ENCODE measurements at places on chromosomes 7 and 10.

GRCh38 chr10:71218046-71218650, 5.8 kb downstream of the UNC5B start:
- DNase-seq: no peak

- DNase-seq: no peak
Observed at GRCh38 chr7:141072548-141073172, 1.2 kb upstream of the TMEM178B start.

DNA sequence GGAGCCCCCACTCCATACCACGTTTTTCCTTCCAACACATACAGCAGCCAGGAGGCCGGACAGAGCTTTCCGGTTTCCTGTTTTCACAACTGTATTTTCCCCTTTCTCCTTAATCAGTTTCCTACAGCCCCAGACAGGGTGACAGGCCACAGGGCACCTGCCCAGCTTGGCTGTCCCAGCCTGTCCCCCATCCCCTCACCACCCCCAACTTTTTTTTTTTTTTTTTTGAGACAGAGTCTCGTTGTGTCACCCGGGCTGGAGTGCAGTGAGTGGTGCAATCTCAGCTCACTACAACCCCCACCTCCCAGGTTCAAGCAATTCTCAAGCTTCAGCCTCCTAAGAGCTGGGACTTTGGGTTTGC, 10.3 kb upstream of the HSPB1 start:
- DNase-seq: no peak

DNA sequence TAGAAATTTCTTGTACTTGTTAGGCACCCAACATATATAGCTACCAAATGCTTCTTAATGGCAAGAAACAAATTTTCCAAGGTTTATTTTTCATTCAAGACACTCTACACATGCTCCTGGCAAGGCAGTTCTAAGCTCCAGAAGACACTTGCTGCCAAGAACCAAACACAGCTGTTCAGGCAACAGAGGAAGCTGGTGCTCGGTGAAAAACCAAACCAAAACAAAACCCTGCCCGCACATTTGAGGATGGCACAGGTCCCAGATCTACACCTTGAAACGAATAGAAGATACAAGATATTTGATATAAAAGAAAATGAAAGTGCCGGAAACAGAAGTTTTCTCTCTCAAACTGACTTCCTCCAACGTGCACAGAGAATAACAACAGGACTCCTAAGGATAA, 4.9 kb upstream of the DNTT start:
- no peak for DNase-seq

DNA sequence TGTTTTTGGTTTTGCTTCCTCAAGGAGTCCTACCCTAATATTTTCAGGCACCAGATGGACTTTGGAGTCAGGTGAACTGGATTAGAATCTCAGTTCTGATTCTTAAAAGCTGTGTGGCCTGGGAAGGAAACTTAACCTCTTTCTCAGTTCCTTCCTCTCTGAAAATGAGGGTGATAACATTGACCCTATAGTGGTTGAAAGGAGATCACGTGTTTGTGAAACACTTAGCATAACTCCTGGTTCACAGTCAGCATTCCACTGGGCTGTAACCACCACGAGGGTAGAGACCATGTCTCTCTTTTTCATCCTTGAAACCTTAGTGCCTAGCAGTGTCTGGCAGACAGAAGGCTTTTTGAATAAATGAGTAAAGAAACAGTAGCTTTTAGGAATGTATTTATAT, 16.7 kb downstream of the LSMEM1 start:
- no peak for DNase-seq

DNA sequence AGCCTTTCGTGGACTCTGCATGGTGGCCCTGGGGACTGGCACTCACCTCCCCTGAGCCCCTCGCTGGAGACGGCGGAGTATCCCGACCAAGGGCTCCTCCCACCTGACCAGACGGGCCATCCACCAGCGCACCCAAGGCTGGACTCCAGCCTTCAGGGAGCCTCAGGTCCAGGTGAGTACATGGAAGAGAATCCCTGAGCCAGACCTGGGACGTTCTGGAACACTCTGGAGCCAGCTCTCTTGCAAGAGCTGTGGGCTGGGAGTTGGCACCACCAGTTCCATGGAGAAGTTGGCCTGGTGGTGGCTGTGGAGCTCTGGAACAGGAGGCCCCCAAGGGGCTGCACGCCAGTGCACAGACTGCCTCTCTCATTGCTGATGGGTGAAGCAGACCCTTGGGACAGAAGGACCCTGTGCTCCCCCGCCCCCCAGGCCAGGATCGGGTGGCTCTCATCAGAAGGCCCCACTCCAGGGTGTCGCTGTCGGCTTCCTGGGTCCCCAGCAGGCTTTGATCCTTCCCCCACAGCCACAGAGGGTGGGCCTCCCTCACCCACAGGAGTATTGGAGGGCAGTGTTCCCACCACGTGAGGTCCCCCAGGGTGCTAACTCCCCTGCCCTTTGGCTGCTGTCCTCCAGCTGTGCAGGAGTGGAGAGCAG, 189.9 kb downstream of the EBF3 start:
- no peak for DNase-seq

DNA sequence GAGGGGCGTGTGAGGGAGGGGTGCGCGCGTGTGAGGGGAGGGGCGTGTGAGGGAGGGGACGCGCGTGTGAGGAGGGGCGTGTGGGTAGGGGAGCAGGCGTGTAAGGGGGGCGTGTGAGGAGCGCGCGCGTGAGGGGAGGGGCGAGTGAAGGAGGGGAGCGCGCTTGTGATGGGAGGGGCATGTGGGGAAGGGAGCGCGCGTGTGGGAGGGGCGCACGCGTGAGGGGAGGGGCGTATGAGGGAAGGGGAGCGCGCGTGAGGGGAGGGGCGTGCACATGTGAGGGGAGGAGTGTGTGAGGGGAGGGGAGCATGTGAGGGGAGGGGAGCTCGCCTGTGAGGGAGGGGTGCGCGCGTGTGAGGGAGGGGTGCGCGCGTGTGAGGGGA, 19.1 kb downstream of the MXI1 start:
- no peak for DNase-seq

DNA sequence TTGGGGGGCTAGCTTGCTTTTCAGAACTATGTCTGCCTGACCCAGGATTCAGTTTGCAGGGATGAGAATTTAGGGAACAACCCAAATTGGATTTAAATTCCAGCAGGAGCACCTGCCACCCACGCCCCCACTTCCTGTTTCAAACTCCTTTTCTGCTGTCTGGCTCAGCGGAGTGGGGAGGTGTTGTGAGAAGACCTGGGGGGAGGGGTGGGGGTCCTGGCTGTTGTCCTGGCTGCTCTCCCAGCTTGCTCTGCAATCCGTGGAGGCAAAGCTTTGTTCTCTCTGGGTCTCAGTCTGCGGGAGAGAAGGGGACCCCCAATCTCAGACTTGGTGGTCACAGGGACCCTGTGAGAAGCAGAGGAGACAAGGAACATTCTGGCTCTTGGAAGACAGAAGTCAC, 799 bp downstream of the KCNK18 start:
- DNase-seq: no peak

DNA sequence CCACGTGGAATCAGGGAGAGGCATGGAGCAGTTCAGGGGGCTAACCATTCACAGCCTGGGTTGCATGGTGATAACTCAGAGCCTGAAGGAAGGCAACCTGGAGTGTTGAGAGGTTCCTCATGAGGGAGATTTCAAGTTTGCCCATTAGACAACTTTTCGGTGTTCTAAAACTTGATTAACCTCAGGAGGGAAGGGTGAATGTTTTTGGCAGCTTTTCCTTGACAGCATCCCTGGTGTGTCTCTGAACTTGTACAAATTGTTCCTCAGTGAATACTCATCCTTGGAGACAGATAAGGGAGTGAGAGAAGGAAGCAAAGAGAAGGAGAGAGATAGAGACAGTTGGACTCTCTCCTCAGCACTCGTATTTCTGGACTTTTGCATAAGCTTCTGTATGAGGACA, at the start of gene OR9A4:
TSS of gene OR9A4 (plus strand) at position 301 of the 400 bp plus-strand sequence. CDS start 2,477 bp downstream, outside the sequence.
- no peak for DNase-seq

GRCh38 chr7:44760034-44760580, 11.5 kb downstream of the ZMIZ2 start:
- DNase-seq: no peak

DNA sequence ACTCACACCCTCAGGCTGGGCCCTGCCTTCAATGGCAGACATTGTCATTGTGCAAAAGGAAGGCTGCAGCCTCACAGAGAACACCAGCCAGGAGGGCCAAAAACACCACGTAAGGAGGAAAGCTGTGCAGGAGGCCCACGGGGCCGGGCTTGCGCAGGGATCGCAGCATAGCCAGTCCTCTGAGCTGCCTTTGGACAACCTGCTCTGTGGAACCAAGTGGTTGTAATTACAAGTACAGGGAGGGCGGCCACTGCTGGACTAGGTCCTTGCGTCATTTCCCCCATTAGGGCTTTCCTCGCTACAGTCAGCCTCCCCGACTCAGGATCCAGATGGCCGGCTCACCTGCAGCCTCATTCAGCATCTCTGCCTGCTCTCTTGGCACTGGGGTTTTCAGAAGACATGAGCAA, 66.9 kb downstream of the FAM53B start:
- DNase-seq: no peak

DNA sequence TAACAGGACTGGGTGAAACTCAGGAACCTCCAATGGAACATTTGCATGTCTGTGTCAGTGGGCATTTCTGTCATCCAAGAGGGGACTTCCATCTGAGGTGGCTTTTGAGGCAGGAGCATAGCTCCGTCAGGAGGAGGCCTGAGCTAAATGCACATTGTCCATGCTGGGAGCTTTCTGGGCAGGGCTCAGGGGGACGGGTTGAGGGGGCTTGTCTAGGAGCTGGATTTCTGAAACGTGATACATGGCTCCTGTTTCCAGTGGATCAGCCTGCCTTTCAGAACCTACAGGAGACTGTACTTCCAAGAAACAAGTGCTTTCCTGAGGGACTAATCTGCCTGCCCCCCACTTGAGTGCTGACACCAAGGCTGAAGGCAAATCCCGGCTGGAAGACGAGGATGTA, 40.5 kb upstream of the GDF10 start:
- no peak for DNase-seq

DNA sequence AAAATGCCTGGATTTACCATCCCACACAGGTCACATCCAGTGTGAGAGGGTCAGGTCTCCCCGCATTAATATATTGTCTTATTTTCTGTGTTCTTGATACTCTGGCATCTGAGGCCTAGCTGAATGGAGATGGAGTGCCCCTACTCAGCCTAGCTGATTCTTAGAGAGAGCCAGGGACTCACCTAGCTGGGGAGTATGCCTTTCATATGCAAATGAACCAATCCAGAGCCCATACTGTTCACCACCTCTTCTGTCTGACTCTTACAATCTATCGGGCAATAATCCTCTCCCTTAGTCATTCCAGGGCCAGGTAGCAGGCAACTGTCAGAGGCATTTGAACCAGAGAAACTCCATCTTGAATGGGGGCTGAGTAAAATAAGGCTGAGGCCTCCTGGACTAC, 46.3 kb downstream of the LBX1 start:
- DNase-seq: no peak
